Myocyte (in vitro differentiated cells): ENCODE measurements at places on chromosomes 7 and 10. TPM values are rescaled to one million over a fixed set of nuclear protein-coding genes. Genes with fewer than 3 reads are reported as not detected.

IMPDH1 gene
- total RNA-seq, result 34.3 and 35.4 TPM in 2 replicates

SLC26A5 gene
- not detected in 2 replicates for total RNA-seq

GPR22 gene
- not detected in 2 replicates for total RNA-seq

C1GALT1 gene
- 164 and 171 TPM in 2 replicates for total RNA-seq

GRCh38 chr10:9305018-9305655 is 1250.6 kb downstream of the GATA3 start:
- peak; percentile 39 for DNase-seq

- no peak for DNase-seq
These were observed 22.9 kb downstream of the CDK6 start for GRCh38 chr7:92813390-92814024.

DNA sequence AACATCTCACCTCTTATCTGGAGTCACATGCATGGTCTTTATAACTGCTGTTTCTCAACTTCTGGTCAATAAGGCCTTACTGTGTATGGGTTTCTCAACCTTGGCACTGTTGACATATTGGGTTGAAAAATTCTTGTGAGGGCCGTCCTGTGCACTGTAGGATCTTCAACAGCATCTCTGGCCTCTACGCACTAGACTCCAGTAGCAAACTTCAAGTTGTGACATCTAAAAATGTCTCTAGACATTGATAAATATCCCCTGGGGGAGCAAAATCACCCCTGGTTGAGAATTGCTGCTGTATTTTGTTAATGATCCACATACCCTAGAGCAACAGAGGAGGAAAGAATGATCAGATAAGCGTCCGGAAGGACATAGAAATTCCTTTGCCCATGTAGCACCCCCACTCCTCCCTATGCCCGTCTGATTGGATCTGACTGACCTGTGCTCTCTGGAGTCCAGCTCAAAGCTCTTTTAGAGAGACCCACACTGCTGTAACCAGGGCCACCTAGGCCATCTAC is 423.5 kb upstream of the ZMIZ1 start:
- no peak for DNase-seq
